ENCODE measurements at places on chromosomes 4 and X.

GRCh38 chrX:153304988-153305736 lies 16.4 kb downstream of the PNMA6F start:
- no peak for DNase-seq

- DNase-seq, result no peak
These were observed 76.5 kb downstream of the RTL9 start for GRCh38 chrX:110435196-110435595.

GRCh38 chr4:23322732-23323131 lies 567.1 kb downstream of the PPARGC1A start:
- DNase-seq, result no peak

DNA sequence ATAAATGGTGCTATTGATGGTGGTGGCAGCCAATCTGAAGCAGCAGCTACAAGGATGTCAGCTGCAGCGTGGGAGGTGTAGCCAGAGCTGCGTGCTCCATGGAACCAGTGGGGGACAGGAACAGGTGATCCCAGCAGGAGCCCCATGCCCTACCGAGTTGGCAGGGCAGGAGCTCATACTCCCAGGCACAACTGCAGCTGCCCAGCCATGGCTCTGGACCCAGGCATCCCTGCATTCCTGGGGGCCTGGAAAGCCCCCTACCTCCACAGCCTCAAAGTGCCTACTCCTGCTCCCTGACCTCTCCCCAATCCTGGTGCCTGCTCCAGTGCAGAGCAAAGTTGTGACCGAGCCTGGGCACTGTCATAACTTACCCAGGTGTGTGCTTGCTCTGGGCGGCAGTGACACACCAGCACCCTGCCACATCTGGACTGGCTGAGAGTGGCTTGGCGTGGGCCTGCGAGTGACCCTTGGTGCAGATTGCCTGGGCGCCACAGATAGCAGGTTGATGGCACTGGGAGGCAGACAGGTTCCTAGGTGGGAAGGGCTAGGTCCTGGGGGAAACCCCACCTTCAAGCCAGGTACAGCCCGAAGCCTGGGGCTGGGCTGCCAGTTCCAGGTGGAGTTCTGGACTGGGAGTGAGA lies 101.1 kb downstream of the DCAF12L2 start:
- no peak for DNase-seq

GRCh38 chr4:16642897-16643296 lies 255.5 kb downstream of the LDB2 start:
- DNase-seq, result no peak

GRCh38 chr4:125826801-125827695 lies 512.3 kb downstream of the FAT4 start:
- DNase-seq, result no peak

DNA sequence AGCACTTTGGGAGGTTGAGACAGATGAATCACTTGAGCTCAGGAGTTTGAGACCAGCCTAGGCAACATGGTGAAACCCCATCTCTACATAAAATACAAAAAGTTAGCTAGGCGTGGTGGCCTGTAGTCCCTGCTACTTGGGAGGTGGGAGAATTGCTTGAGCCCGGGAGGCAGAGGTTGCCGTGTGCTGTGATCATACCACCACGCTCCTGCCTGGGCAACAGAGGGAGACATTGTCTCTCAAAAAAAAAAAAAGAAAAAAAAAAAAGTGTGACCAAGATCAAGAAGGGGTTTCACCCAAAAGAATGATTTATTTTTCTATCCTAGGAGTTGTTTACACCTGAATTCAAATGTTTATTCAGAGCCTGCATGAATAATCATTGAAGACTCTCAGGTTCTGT lies 572.4 kb upstream of the GALNT7 start:
- DNase-seq, result no peak

DNA sequence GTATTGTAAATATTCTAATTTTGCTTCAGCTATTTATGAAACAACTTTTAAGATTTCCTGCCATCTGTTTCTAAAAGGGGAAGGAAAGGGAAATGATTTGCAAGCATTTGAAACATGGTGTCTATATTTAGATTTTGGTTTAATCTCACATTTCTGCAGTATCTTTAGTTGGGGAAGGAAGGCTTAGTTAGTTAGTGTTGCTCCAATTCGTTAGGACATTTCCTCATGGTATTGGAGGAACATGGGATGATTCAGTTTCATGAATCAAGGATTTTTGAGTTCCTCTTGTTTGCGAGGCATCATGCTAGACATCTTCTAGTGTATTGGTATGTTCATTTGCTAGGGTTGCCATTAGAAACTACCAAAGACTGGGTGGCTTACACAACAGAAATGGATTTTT lies 20.5 kb upstream of the TMEM192 start:
- no peak for DNase-seq

DNA sequence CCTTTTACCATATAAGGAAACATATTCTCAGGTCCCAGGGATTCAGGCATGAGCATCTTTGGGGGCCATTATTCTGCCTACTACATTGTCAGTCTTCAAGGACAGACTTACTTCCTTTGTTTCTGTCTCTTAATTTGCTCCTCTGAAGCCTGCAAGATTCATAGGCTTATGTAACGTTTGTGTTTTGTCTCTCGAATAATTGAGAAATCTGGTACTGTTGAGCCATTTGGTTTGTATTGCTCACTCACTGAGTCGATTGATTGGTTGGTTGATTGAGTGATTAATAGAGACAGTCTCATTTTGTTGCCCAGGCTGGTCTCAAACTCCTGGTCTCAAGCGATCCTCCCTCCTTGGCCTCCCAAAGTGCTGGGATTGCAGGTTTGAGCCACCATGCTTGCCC lies 23.7 kb downstream of the TBL1X start:
- DNase-seq, result no peak

GRCh38 chr4:121150003-121150402 lies 14.1 kb downstream of the TNIP3 start:
- DNase-seq, result no peak

- DNase-seq, result no peak
These were observed 112.5 kb downstream of the SH3KBP1 start for GRCh38 chrX:19774905-19775304.

DNA sequence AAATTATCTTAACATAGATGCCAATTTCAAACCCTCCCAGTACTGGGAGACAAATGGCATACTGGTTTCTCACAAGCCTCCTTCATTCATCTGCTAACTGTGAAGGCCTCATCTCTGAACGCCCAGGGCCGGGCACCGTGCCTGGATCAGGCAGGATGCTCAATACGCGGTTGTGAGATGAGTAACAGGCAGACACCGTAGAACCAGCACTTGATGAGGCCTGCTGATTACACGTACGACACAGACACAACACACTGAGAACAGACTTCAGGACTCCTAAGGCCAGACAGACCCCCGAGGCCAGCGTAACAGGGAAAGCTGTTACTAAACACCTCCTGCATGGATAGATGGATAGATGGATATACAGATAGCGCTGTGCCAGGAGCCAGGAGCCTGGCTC lies 154.6 kb downstream of the AFAP1 start:
- no peak for DNase-seq

GRCh38 chrX:16712548-16713155 lies at the start of gene CTPS2:
TSS of gene CTPS2 (minus strand) at chrX:16712669. CDS start at chrX:16702902, 9,767 bp downstream.
- no peak for DNase-seq

GRCh38 chrX:47605024-47605423 lies 14.6 kb downstream of the SYN1 start:
- no peak for DNase-seq

GRCh38 chrX:57929373-57929772 lies 19.1 kb upstream of the ZXDA start:
- no peak for DNase-seq

GRCh38 chr4:169348541-169348940 lies 77.8 kb upstream of the SH3RF1 start:
- DNase-seq, result no peak

- no peak for DNase-seq
These were observed 758 bp upstream of the NR3C2 start for GRCh38 chr4:148442832-148443511.

GRCh38 chr4:132934911-132935310 lies 214.2 kb upstream of the PCDH10 start:
- DNase-seq, result no peak

DNA sequence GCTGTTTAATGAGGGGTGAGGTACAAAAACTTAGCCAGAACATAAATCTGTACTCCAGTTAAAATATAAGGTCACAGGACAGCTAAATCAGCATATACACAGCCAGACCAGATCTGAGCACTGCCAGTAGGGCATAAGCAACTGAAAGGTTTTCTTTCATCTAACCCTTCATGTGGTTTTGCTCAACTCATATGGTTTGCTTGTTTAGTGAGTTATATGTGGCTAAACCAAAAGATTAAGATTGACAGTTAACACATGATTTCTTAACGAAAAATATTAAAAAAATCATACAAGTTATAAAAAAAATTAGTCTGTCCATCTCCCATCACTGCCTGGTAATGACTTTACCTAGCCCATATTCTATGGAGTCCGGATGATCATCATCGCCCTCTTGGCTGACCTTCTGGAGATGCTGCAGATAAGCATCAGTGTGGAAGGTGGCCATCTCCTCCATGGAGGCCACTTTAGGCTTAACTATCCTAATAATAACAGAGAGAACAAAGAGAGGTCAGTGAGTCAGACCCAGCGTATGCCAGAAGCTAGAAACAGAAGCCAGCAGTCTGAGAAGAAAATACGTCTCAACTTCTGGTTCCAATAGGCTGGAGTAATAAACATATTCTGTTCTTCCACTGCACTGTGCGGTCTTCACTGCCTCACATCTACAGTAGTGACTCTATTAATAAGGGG lies 4.1 kb downstream of the HDAC8 start:
- no peak for DNase-seq

DNA sequence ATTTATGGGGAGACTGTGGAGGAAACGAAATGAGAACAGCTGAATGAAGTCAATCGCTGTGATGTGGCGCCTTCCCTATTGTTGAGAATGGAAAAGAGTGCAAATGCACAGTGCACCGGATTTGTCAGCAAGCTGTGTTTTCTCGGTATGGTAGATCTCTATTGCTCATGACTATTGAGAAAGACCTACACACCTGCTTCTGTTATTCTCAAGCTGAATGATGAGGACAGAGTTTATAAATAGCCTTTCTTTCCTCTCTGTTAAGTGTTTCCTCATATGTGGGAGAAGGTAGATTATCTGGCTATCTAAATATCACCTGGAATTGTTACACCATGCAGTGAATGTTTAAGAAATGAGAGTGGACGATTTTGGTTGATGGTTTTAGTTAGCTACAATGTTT lies 650.7 kb downstream of the IL1RAPL1 start:
- DNase-seq, result no peak

DNA sequence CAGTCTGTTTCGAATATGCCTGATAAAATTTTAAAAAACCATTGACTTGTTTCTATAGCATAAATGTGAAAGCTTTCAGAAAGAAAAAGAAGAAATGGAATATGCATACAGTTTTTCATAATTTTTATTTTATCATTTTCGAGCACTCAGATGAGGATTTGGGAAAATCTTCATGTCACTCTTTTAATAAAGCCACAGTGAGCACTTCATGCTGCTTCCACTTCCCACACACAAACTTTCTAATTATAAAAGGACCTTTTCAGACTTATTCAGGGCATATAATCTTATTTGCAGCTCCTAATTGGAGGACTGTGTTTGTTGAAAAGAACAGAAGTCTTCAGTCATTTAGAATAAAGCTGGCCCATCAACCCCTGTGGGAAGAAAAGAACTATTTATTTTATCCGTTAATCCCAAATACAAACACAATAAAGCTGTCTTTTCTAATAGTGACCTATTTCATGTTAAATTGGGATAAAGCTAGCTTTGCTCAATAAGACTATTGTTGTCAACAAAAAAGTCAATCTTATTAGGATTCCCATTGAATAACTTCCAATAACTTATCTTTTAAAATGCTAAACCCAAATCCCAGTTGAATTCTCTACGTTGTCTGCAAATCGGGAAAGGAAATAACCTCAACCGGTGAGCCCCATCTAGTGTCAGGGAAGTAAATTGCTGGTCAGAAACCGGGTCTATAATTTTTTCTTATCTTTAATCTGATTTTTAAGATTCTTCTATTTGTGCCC lies 211.5 kb downstream of the PDGFRA start:
- no peak for DNase-seq

- DNase-seq, result no peak
These were observed 192.3 kb downstream of the AASDH start for GRCh38 chr4:56195025-56195424.

DNA sequence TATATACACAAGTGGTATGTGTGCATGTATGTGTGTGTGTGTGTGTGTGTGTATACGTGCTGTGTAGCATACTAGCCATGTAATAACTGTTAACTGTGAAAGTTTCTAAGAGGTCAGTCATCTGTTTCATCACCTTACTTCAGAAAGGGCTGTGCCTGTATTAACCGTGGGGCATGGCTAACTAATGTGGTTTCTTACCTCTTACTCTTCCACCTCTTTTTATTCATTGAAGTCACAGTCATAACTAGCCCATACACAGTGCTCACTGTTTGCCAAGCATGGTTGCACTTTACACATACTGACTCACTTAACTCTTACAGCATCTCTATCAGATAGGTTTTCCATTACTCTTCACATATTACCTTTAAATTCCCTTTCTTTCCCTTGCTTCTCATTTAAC lies 23.7 kb upstream of the LRAT start:
- DNase-seq, result no peak

- no peak for DNase-seq
These were observed 175.5 kb upstream of the MAGEB16 start for GRCh38 chrX:35622601-35623000.

- no peak for DNase-seq
These were observed 81.3 kb upstream of the LIMCH1 start for GRCh38 chr4:41456559-41457101.

Measured in NCI-H446 treated with DMSO at 0.1 percent for 48 hours (cell line).